ENCODE measurements at places on chromosomes 1 and 21. TPM values are rescaled to one million over a fixed set of nuclear protein-coding genes. Genes with fewer than 3 reads are reported as not detected.

DMBX1 gene
- not detected for total RNA-seq

TMPRSS3 gene
- total RNA-seq = not detected

PSMB2 gene
- 10.6 TPM for total RNA-seq

TINAGL1 gene
- total RNA-seq = 2.4 TPM

CTSS gene
- total RNA-seq = 9.0 TPM

NBPF20 gene
- 2.8 TPM for total RNA-seq

CELA2B gene
- not detected for total RNA-seq

GJB3 gene
- total RNA-seq = 0.16 TPM

ZNF669 gene
- total RNA-seq = 7.5 TPM

All from bronchial smooth muscle cell (primary cell).